ENCODE measurements at places on chromosomes 11 and 22. TPM values are rescaled to one million over a fixed set of nuclear protein-coding genes. Genes with fewer than 3 reads are reported as not detected.

The HEPN1 gene
- total RNA-seq = not detected

The SMPD1 gene
- 102 TPM for total RNA-seq

The TMPRSS6 gene
- not detected for total RNA-seq

The KREMEN1 gene
- total RNA-seq = 7.3 TPM

The PRG3 gene
- total RNA-seq = not detected

The BIRC2 gene
- 55.2 TPM for total RNA-seq

The TBCEL gene
- 31.1 TPM for total RNA-seq

The SHISAL1 gene
- total RNA-seq = 7.5 TPM

The LRRC74B gene
- not detected for total RNA-seq

The SLC22A6 gene
- total RNA-seq = not detected

The SMC1B gene
- not detected for total RNA-seq

The CRYBA4 gene
- total RNA-seq = not detected

The CDON gene
- 26.8 TPM for total RNA-seq

The OR51B5 gene
- total RNA-seq = 0.20 TPM

The EMID1 gene
- total RNA-seq = 0.41 TPM

The RGL4 gene
- total RNA-seq = not detected

The GSTT2 gene
- total RNA-seq = not detected

The OR51M1 gene
- not detected for total RNA-seq

The WNT11 gene
- 24.5 TPM for total RNA-seq

The TEX54 gene
- total RNA-seq = 0.65 TPM

The MS4A6A gene
- not detected for total RNA-seq

The MS4A7 gene
- total RNA-seq = not detected

The KDM4E gene
- not detected for total RNA-seq
